ENCODE measurements at places on chromosomes 5 and 9. TPM values are rescaled to one million over a fixed set of nuclear protein-coding genes. Genes with fewer than 3 reads are reported as not detected.

TMEM174 gene
- total RNA-seq = not detected

ADAMTS13 gene
- 1.2 TPM for total RNA-seq

SECISBP2 gene
- total RNA-seq = 31.3 TPM

ELL2 gene
- 29.3 TPM for total RNA-seq

KIF12 gene
- not detected for total RNA-seq

SV2C gene
- not detected for total RNA-seq

SGCD gene
- 1.6 TPM for total RNA-seq

DMRT3 gene
- not detected for total RNA-seq

Measured in subcutaneous preadipocyte (primary cell).